ENCODE measurements at places on chromosomes 1 and 21. TPM values are rescaled to one million over a fixed set of nuclear protein-coding genes. Genes with fewer than 3 reads are reported as not detected.

ZNF648 gene
- not detected for total RNA-seq

ACTA1 gene
- 16.2 TPM for total RNA-seq

FHL3 gene
- 116 TPM for total RNA-seq

PLA2G2F gene
- not detected for total RNA-seq

SLC2A5 gene
- total RNA-seq: 0.79 TPM

PPT1 gene
- total RNA-seq: 37.0 TPM
